ENCODE measurements at places on chromosomes 2 and 18.

DNA sequence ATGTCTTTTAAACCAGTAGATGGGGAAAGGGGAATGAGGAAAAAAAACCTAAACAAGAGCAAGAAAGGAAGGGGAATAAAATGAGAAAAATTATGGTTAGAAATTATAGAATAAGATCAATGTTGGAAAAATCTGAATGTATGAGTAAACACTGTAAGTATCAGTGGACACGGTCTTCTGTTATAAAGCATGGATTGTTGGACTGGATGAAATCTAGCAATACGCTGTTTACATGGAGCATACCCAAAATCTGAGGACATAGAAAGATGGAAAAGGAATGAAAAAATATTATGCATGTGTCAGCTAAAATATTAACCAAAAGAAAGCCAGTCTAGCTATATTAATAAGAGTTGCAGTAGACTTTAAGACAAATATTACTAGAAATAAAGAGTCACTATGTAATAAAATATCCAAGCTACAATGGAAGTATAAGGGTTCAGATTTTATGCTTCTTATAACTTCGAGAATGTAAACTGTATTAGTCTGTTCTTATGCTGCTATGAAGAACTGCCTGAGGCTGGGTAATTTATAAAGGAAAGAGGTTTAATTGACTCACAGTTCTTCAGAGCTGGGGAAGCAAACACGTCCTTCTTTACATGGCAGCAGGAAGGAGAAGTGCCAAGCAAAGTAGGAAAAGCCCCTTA, 32.4 kb downstream of the DDX1 start:
- no peaks in the 10 kb centered on the region for H3K27me3 ChIP-seq
- H3K4me3 ChIP-seq, result no peak overlapping the region
- H3K36me3 ChIP-seq, result no peaks in the 10 kb centered on the region
- H3K4me1 ChIP-seq, result no peaks in the 10 kb centered on the region

GRCh38 chr2:40160751-40161218, 291.1 kb downstream of the SLC8A1 start:
- no peaks in the 10 kb centered on the region for H3K36me3 ChIP-seq
- H3K4me3 ChIP-seq, result no peak overlapping the region
- no peaks in the 10 kb centered on the region for H3K27me3 ChIP-seq
- H3K27ac ChIP-seq, result no peak overlapping the region
- no peak for DNase-seq

GRCh38 chr2:101442667-101443061, 32.2 kb downstream of the RFX8 start:
- H3K4me3 ChIP-seq, result no peak overlapping the region
- H3K27ac ChIP-seq, result no peak overlapping the region
- H3K4me1 ChIP-seq, result no peaks in the 10 kb centered on the region
- no peaks in the 10 kb centered on the region for H3K27me3 ChIP-seq

GRCh38 chr2:17541531-17541950, 1.0 kb downstream of the VSNL1 start:
- no peak for DNase-seq
- no peaks in the 10 kb centered on the region for H3K36me3 ChIP-seq
- H3K27ac ChIP-seq, result no peak overlapping the region
- no peak overlapping the region for H3K4me3 ChIP-seq
- H3K4me1 ChIP-seq, result no peaks in the 10 kb centered on the region
- no peaks in the 10 kb centered on the region for H3K27me3 ChIP-seq

GRCh38 chr2:137748533-137748932, 215.7 kb upstream of the HNMT start:
- no peak overlapping the region for H3K27ac ChIP-seq
- H3K36me3 ChIP-seq, result no peaks in the 10 kb centered on the region
- DNase-seq, result no peak
- no peaks in the 10 kb centered on the region for H3K4me1 ChIP-seq
- no peak overlapping the region for H3K4me3 ChIP-seq
- H3K27me3 ChIP-seq, result no peaks in the 10 kb centered on the region

- H3K27me3 ChIP-seq, result no peaks in the 10 kb centered on the region
- H3K36me3 ChIP-seq, result no peaks in the 10 kb centered on the region
- no peak overlapping the region for H3K27ac ChIP-seq
- no peak overlapping the region for H3K4me3 ChIP-seq
- H3K4me1 ChIP-seq, result no peaks in the 10 kb centered on the region
- no peak for DNase-seq
Measured at GRCh38 chr2:195330513-195330956, 326.5 kb upstream of the SLC39A10 start.

DNA sequence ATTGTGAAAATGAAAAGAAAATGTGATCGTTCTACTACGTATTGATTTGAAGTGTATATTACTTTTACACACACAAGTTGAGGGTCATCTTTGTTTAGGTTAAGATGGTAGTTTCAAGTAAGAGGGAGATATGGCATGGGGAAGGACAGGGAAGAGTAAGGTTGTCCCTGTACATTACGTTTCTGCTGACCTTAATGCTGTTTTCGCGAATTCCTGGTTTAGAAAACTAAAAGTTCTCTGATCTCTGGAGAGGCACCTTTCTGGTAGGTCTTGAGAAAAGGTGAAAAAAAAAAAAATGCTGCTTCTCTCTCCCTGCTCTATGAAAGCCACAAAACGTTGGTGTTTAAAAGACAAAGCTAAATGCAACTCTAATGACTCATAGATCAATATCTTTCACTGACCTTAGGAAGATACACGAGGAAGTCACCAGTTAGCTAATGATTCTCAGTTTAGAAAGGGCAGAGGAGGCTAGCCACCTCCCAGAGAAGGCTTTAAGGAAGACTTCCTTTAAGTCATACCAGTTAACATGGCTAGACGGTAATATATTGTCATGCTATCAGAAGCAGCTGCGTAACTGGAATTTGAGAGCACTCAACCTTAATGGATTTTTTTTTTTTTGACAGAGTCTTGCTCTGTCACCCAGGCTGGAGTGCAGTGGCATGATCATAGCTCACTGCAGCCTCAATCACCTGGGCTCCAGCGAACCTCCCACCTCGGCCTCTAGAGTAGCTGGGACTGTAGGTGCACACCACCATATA, 13.2 kb downstream of the TXNDC2 start:
- H3K4me3 ChIP-seq, result no peak overlapping the region
- DNase-seq, result no peak
- no peaks in the 10 kb centered on the region for H3K27me3 ChIP-seq
- peak overlapping the region; percentile 67 for H3K27ac ChIP-seq
- H3K4me1 ChIP-seq, result no peaks in the 10 kb centered on the region

Data from tibial nerve (tissue), 4 donors.